ENCODE measurements at places on chromosomes 7 and 10. TPM values are rescaled to one million over a fixed set of nuclear protein-coding genes. Genes with fewer than 3 reads are reported as not detected.

DNA sequence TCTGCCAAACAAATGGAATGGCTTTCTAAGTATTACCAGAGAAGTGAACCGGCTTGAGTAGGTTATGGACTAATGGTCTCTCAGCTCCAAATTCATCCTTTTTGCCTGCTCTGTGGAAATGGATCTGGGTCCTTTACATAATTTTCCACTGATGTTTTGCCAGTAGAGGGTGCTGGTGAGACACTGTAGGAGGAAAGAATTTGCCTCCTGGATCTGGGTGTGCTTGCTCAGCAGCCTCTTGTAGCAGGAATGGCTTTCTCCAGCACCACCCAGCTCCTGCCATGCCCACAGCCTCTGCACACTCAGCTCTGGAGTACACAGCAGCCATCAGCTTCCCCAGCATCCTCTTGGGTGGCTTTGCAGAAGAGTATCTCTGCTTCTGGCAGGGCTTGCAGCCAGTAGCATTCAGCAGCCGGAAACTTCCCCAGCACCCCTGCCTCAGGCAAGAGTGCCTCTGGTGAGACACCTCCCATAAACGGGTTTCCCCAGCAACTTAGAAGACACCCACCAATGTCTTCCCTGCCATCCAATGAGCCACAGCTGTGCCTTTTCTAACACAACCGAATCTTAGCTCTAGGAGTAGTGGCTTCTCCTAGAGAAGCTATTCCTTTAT lies 235.0 kb upstream of the PLPP4 start:
- no peak overlapping the region for H3K27ac ChIP-seq
- H3K4me3 ChIP-seq = no peak overlapping the region
- no peaks in the 10 kb centered on the region for H3K36me3 ChIP-seq
- no peaks in the 10 kb centered on the region for H3K27me3 ChIP-seq
- H3K4me1 ChIP-seq = no peaks in the 10 kb centered on the region

DNA sequence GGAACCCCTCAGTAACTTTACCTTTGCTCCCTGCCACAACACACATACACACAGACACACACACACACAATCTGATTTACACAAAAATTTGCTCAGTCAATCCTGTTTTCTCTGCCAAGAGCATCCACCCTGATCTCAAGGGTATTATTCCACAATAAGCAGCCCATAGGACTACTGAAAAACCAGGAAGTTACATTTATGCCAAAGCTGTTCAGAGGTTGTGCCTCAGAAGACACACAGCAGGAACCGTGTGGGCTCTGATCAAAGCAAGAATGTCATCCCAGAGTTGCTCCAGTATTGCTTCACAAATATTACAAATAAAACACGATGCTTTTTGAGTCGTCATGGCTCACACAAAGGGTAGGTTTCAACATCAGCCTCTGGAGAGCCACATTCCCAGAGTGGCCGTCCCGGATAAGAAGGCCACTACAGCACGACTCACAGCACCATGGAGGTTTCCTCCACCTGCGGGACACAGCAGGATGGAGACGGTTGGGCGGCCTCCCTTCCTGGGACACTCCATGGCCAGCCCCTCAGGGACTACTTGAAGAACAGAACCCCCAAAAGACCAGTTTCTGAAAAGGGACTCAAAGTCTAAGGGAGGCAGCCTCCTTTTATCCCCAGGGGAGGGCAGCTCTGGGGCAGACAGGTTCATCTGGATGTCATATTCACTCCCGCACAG lies 1.6 kb downstream of the AIFM2 start:
- H3K4me3 ChIP-seq = peak overlapping the region; percentile 8
- H3K36me3 ChIP-seq = peaks cover 2% of the 10 kb centered on the region
- no peaks in the 10 kb centered on the region for H3K27me3 ChIP-seq

GRCh38 chr7:17097668-17098297 lies 200.7 kb upstream of the AHR start:
- no peaks in the 10 kb centered on the region for H3K27me3 ChIP-seq
- no peak overlapping the region for H3K4me3 ChIP-seq
- no peak overlapping the region for H3K27ac ChIP-seq

DNA sequence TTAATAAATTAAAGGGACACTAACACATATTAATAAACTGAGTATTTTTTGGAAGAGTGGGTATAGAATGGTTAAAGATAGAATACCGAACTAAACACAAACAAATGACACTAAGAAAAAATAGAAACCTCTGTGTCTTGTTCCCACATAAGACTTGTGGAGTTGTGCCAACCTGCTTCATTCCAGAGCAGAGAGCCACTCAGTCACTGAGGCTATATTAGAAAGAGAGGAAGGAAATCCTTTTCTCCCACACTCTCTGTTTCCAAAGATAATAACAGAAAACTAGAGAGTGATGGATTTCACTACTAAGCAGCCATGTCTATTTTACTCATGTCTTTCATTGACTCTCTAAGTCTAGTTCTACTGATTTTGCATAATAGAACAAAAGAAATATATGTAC lies 26.0 kb downstream of the CTNNA3 start:
- no peak overlapping the region for H3K27ac ChIP-seq
- no peak overlapping the region for H3K4me3 ChIP-seq
- H3K4me1 ChIP-seq = peaks cover 7% of the 10 kb centered on the region

- H3K27ac ChIP-seq = no peak overlapping the region
- DNase-seq = peak; percentile 57
- no peaks in the 10 kb centered on the region for H3K27me3 ChIP-seq
- no peak overlapping the region for H3K4me3 ChIP-seq
- H3K4me1 ChIP-seq = no peaks in the 10 kb centered on the region
These were observed 227.1 kb downstream of the MGMT start for GRCh38 chr10:129694184-129694583.

DNA sequence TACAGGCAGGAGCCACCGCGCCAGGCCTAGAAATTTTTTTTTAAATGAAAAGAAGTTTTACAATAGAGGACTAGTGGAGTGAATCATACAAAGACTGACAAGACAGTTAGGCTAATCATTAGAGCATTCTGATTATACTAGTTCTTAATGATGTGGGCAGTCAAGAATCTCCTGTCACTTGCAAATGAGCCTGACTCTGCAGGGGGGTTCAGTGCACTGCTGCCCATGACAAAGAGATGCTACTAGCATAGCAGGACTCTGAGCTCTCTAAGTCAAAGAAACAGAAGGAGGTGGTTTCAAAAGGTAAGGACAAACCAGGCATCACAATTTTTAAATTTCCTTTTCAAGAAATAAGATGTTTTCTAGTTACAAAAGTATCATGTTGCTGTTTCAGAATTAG lies 59.0 kb downstream of the CCDC6 start:
- H3K27ac ChIP-seq = no peak overlapping the region
- H3K27me3 ChIP-seq = no peaks in the 10 kb centered on the region
- H3K4me1 ChIP-seq = no peaks in the 10 kb centered on the region
- peaks cover 30% of the 10 kb centered on the region for H3K36me3 ChIP-seq

- no peaks in the 10 kb centered on the region for H3K4me1 ChIP-seq
- no peak for DNase-seq
- H3K27ac ChIP-seq = no peak overlapping the region
- H3K4me3 ChIP-seq = no peak overlapping the region
- H3K36me3 ChIP-seq = no peaks in the 10 kb centered on the region
These were observed 17.3 kb downstream of the OPALIN start for GRCh38 chr10:96341219-96342182.

- no peaks in the 10 kb centered on the region for H3K27me3 ChIP-seq
- H3K4me3 ChIP-seq = no peak overlapping the region
- peaks cover 13% of the 10 kb centered on the region for H3K4me1 ChIP-seq
These were observed 3.4 kb downstream of the PHYH start for GRCh38 chr10:13296476-13296875.

GRCh38 chr10:131312478-131312836 lies 936 bp upstream of the TCERG1L start:
- no peak overlapping the region for H3K4me3 ChIP-seq
- H3K27me3 ChIP-seq = peaks cover 19% of the 10 kb centered on the region
- no peaks in the 10 kb centered on the region for H3K36me3 ChIP-seq
- H3K4me1 ChIP-seq = peaks cover 5% of the 10 kb centered on the region
- no peak for DNase-seq
- H3K27ac ChIP-seq = no peak overlapping the region

The CYP2C19 gene
- total RNA-seq = not detected

The HOXA1 gene
- total RNA-seq = not detected

The HPSE2 gene
- total RNA-seq = not detected

The LRRC4 gene
- total RNA-seq = 0.70 TPM
